ENCODE measurements at places on chromosomes 7 and 10.

DNA sequence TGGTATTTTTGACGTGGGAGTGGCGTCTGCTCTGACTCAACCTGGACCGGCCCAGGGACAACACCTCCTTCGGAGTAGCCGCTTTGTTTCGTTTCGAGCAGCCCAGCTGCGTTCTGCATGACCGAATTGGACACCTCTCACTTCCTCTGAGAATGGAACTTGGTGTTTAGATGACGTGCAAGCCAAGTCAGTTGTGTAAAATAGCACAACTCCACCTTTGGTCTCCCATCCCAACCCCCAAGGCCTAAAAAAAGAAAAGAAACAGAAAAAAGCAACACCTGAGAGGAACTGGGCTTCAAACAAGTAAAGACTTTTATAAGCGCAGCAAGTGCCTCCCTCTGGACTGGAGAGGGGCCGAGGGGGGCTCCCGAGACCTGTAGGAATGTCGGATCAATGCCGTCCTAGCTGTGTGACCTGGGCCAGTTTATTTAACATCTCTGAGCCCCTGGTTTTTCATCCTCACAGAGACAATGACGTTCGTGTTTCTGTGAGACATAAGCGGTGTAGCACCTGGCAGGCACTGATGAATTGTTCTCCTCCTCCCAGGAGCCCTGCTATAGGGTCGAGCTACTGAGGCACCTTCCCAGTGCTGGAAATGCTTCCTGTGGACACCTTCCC lies 52.0 kb upstream of the SMNDC1 start:
- no peak for DNase-seq

DNA sequence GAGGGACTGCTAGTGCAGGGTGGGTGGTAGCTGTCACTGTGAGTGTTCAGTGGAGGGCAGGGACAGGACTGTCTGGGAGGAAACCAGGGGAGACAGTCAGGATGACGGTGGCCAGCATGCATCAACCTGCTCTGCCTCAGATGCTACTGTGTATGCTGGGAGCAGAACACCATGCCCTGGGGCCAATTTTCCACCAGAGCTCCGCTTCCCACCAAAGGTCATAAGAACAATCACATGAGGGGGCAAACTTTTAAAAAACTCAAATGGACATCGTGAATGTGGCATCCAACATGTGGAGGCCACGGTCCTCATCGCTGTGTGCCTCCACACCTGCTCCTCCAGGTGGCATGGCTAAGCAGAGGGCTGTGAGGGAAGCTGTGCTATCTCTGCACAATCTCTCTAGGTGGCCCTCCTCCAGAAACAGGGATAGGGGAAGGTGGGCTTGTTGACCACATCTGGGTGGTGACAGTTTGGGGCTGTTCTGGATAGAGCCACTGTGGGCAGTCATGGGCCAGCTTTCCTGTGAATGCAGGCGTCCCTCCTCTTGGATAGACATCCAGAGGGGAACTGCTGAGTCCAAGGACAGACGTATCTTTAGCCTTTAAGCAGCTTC lies 411.0 kb downstream of the PTPRN2 start:
- no peak for DNase-seq

DNA sequence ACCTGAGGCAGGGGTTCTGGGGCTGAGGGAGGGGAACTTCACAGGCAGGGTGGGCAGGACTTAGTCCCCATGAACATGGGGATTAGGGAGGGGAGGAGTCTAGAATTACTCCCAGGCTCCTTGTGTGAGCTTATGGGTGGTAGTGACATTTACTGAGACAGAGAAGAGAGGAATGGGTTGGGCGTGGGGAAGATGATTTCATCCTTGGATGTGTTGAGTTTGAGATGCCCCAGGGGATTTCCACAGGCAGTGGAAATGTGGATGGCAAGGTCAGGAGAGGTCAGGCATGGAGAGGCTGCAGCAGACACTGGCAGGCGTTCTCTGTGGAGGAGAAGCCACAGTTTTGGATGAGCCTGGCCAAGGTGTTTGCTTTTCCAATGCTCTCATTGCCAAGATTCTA lies 26.4 kb upstream of the GSDME start:
- no peak for DNase-seq

- no peak for DNase-seq
These were observed 130.6 kb upstream of the SLC26A5 start for GRCh38 chr7:103576641-103577040.

DNA sequence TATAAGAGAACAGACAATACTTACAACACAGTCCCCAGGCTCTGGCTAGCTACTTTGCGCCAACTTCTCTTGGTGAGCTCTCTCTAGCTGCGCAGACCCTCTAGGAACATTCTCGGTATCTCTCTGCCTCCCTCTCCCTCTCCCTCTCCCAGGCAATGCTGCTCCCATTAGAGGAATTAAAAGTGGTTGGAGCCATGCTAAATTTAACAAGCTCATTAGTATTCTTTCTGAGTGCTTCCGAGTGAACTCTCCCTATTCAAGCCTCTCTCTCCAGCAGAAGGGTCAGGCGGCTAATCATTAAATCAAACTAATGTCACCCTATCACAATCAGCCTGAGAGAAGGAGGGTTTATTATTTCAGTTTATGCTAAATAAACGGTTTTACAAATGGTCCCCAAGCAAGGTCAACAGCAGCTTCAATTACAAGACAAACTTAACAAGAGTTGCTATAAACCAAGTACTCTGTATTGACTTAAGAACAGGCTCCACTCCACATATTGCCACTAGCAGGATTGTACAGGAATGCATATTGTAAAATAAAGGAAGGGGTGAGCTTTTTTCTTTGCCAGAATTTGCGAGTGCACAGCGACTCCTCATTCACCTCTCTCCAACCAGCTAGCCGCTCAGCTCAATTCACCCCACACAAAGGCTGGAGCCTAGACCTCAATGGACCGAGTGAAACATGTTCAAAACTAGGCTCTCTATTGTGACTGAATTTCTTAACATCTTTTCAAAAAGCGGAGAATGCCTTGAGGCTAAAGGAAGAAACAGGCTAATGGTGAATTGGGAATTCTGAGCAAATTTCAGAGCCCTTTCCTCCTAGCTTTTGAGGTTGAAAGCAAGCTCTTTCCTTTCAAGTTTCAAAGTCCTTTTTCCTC lies 84.4 kb downstream of the GLI3 start:
- no peak for DNase-seq

- DNase-seq = peak; percentile 0
These were observed 628 bp downstream of the MRPS33 start for GRCh38 chr7:141014125-141014523.

- no peak for DNase-seq
These were observed 41.8 kb downstream of the MTURN start for GRCh38 chr7:30176463-30177109.

- DNase-seq = no peak
These were observed 190.8 kb upstream of the PRKCQ start for GRCh38 chr10:6770846-6771245.

- DNase-seq = no peak
These were observed 55.8 kb upstream of the SEMA3C start for GRCh38 chr7:80974396-80975358.

GRCh38 chr7:34128762-34129161 lies 223.4 kb downstream of the BMPER start:
- peak; percentile 23 for DNase-seq

DNA sequence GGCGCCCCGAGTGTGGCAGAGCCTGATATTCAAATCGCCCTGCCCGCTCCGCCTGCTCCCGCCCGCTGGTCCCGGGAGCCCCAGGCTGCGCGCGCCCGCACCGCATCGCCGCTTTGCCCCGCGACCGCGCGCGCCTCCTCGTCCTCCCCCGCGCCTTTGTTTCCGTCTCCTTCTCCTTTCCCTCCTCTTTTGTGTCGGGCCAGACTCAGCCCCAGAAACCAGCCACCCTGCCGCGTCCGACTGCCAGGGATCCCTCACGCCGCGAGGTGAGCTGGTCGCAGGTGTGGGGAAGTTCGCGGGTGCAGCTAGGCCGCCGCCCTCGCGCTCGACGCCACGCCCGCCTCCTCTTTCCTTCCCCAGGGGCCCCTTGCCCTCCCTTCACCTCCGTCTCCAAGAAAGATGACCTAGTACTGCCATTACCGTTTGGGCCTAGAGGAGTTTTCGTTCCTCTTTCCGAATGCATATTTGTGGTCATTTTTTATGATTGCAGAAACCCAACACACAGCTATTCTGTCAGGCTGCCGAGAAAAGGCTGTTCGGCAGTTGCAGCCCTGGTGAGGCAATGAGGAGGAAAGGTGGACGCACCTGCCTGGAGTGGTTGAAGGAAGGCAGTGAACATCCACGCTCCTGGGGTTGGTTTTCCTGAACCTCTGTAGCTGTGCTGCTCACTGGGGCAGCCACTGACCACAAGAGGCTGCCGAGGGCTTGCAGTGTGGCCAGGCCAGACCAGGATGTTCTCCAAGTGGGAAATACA lies 107.3 kb downstream of the SNX10 start:
- DNase-seq = no peak

DNA sequence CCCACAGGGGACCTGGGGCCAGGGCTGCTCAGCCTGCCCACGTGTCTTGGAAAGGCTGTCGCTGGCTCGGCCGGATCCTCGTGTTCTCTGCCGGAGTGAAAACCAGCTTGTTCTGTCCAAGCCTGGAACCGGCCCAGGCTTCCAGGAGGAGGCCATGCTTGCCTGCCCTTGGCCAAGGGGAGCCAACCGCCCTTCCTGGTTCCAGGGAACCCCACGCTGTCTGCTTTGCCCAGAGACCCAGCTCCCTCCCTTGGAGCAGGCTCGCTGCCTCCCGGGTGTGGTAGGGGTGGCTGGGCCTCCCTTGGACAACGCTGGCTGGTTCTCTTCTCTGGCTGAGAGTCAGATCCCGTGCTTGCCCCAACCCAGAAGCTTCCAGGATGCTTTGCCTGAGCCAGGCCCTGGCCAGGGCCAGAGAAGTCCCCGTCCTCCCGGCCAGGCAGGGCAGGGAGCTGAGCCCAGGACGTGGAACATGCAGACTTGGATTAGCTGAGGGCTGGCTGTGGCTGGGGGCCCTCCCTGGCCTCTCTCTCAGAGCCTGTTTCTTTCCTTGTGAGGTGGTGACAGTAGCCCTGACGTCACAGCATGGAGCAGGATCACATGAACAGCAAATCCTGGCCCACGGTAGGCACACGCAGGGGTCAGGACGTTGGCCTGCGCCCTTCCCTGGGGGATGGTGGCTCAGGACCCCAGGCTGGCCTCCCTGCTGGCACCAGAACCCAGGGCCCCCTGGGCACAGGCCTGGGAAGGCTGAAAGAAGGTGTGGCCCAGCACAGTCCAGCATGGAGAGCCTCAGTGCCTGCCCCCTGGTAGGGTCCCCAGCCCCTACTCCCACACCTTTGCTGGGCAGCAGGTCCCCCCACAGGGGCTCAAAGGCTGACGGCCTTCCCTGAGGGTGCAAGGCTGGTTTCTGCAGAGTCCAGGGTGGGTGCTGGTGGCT lies 67.5 kb downstream of the PWWP2B start:
- DNase-seq = no peak

DNA sequence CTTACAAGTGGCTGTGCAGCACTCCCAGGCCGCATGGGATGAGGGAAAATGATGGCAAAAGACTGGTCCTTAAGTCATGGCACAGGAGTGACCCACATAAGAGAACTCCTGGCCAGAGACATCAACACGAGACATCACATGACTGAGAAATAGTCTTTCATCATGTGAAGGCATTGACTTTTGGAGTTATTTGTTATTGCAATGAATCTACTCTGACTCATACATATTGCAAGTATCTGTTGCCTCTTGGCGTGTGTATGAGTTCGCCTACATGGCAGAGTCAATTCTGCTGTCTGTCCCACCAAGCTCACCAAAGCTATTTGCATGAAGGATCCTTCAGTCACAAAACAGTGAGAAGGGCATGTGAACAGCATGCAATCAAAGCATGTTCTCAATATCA lies 59.7 kb upstream of the HABP2 start:
- no peak for DNase-seq

DNA sequence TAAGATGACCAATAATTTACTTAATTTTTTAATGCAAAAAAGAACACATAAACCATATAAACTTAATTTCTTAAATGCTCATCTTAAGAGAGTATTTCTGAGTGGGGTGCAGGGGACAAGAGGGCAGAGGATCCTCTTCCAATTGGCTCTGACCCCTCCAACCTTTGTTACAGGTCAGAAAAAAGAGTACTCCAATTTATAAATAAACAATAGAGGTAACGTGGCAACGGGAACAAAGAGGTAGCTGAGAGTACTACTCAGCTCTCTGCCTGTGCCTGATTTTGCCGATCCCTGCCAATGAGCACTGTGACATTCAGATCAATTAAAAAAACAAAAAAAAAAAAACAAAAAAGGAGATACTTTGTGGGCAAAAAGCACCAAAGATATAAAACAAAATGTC lies 307.9 kb downstream of the PARD3 start:
- DNase-seq = no peak

DNA sequence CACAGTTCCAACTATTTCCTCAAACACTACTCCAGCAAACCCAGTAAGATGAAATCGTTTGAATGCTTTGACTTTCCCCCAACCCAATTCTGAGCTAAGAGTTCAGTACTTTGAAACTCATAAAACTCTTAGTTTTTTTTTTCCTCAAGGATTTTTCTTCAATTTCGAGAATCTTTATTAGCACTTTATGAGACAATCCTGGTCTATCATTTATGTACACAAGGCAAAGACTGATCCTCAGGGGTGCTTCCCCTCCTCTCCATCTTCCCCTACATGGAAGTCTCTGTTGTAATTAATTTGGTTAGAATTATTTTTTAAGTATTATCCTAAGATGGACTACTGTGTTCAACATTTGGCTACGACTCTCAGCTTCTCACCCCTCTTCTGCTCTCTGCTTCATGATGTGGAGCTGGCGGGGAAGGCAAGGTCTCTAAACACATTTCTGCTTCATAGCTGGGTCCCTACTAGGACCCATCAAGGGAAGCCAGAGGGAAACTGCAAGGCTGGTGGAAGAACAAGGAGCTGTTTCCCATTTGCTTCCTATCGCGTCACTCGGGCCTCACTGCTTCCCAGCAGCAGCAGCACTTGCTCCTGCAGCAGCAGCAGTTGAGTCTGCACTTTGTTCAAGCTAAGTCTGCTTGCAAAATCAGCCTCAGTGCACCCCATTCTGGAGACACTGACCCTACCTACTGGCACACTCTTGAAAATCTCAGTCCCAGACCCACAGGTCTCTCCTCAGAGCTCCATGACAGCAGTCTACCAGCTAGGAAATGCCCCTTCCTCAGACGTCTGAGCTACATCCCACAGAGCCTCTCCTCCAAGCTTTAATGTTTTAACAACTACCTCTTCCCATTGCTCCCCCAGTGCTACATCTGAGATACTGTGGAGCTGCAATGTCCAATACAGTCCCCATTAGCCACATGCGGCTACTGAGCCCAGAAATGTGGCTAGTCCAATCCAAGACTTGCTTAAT lies 90.0 kb downstream of the CHCHD3 start:
- no peak for DNase-seq

GRCh38 chr7:79624336-79624735 lies 170.9 kb upstream of the MAGI2 start:
- DNase-seq = no peak

DNA sequence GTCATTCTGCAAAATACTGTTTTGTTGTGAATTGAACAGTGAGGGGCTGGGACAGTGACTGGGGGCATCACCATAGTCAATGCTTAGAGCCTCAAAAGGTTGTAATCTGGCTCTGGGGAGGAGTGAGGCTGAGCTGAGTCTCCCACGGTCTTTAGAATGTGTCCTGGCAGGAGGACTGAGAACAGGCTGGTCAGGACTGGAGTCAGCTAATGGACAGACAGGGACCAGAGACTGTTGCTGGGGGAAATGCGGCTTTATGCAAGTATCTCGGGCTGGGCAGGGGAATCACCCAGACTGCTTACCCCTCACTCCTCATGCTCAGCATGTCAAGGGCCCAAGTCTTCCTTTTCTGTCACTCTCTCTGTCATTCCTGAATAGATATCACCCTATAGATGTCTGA lies 346.5 kb downstream of the TYW1 start:
- DNase-seq = no peak

- no peak for DNase-seq
These were observed 25.5 kb upstream of the ECHDC3 start for GRCh38 chr10:11716686-11717085.

- DNase-seq = no peak
These were observed 2.6 kb downstream of the PRLHR start for GRCh38 chr10:118592675-118593330.
